ENCODE measurements at places on chromosomes 12 and 14. TPM values are rescaled to one million over a fixed set of nuclear protein-coding genes. Genes with fewer than 3 reads are reported as not detected.

Gene MAGOHB
- polyA plus RNA-seq, result 39.4 TPM

Gene SELPLG
- polyA plus RNA-seq, result 1.5 TPM

Gene C14orf132
- 26.5 TPM for polyA plus RNA-seq

Gene LRCOL1
- polyA plus RNA-seq, result not detected

Gene SYT10
- polyA plus RNA-seq, result 1.7 TPM

Gene CACNA2D4
- polyA plus RNA-seq, result 2.1 TPM

Gene ANKRD33
- polyA plus RNA-seq, result 0.12 TPM

DNA sequence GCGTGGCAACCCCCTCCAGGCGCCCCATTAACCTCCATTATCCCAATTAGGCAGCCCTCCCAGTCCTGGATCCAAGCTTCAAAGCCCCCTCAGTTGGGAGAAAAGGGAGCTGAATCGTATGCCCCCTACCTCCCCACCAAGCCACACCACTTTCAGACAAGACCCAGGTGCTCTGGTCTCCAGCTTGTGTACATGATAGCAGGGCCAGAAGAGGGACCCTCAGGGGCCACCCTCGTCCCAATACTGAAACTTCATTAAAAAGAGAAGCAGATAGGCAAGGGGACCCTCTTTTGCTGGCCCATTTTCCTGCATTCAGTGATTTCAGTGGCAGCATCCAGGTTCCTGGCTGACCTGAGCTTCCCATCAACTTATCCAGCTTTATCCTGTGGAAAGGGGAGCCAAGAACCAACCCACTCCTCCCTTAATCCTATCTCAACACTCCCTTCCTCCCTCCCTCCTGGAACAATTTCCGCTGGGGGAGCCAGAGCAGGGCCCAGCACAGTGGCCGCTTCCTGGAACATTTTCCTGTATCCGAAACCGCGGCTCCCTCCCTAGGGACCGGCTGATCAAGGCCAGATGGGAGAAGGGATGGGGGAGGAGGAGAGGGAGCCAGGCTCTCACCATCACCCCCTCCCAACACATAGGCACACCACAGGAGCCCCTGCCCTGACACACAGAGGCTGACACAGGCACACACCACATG is 9.5 kb upstream of the SP7 start:
- H3K27ac ChIP-seq, result peak overlapping the region; percentile 90
- peaks cover 5% of the 10 kb centered on the region for H3K4me1 ChIP-seq
- H3K36me3 ChIP-seq, result no peaks in the 10 kb centered on the region
- DNase-seq, result no peak
- H3K27me3 ChIP-seq, result no peaks in the 10 kb centered on the region

DNA sequence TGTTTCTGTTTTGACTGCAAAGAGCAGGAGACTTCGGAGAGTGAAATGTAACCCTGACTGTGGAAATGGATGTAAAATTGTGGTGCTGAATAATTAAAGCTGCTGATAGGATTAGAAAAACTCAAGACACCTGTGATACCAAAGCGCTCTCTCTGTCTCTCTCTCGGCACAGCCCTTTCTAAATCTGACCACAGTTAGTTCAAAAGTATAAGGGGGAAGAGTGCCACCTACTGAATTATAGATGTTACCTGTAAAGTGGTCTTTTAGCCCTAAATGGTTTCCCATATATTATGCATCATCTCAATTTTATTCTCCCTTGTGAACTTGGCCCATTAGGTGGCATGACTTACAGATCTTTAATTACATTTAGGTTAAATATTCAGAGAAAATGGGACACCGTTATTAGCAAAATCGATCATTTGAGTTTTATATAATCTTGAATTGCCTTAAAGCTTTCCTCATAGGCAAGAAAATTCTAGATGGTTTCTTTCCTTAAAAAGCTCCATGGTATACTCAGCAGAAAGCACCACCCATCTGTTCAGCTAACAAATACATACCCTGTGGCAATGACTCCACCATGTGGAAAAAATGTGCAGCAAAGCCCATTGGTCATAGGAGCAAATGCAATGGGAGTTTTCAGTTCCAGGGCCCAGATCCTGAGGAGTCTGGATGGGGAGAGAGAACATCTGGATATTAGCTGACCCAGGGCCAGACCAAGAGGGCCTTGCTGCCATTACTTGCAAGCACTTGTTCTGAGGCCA is 18.1 kb downstream of the RFC5 start:
- H3K27ac ChIP-seq, result no peak overlapping the region
- no peaks in the 10 kb centered on the region for H3K4me1 ChIP-seq
- DNase-seq, result peak; percentile 62
- H3K27me3 ChIP-seq, result no peaks in the 10 kb centered on the region

GRCh38 chr12:1924996-1925683 is 6.7 kb upstream of the CACNA2D4 start:
- H3K4me1 ChIP-seq, result no peaks in the 10 kb centered on the region
- H3K36me3 ChIP-seq, result no peaks in the 10 kb centered on the region
- H3K27me3 ChIP-seq, result no peaks in the 10 kb centered on the region
- H3K27ac ChIP-seq, result no peak overlapping the region
- H3K4me3 ChIP-seq, result no peak overlapping the region

DNA sequence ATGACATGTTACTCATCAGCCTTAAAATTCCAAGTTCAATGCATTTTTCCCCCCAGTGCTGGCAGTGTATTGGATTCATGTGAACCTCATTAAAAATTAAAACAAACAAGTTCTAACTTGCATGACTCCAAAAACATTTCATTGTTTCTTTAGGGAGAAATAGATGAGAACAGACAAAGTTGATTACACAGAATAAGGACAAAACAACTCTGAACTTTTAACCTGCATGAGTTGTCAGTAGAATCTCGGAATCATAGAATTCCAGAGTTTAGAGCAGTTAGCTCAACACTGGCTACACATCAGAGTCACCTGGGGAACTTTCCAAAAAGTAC is 127.5 kb downstream of the TMX1 start:
- peak overlapping the region; percentile 65 for H3K27ac ChIP-seq
- DNase-seq, result no peak
- H3K27me3 ChIP-seq, result no peaks in the 10 kb centered on the region
- peaks cover 5% of the 10 kb centered on the region for H3K4me1 ChIP-seq

- H3K4me1 ChIP-seq, result peaks cover 35% of the 10 kb centered on the region
- H3K36me3 ChIP-seq, result no peaks in the 10 kb centered on the region
- DNase-seq, result peak; percentile 82
- peak overlapping the region; percentile 87 for H3K27ac ChIP-seq
- H3K4me3 ChIP-seq, result no peak overlapping the region
Measured at GRCh38 chr12:2336409-2336829, 283.6 kb downstream of the CACNA1C start.

DNA sequence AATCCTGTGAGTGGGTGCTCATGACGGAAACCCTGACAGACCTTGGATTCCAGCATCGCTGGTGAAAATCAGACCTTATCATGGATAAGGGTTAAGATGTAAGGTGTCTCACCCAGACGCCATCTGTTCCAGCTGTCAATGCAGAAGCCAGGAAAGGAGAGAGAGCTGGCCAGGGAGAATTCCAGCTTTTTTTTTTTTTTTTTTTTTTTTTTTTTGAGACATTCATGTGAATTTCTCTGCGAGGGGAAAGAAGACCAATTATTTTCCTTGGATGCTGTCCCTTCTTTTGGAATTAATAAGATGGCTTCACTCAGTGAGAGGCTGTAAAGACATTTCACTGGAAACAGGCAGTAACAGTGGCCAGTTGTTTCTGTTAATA is 1.8 kb downstream of the TRAF3 start:
- no peak overlapping the region for H3K27ac ChIP-seq
- no peaks in the 10 kb centered on the region for H3K36me3 ChIP-seq
- no peak for DNase-seq
- H3K4me1 ChIP-seq, result peaks cover 12% of the 10 kb centered on the region

DNA sequence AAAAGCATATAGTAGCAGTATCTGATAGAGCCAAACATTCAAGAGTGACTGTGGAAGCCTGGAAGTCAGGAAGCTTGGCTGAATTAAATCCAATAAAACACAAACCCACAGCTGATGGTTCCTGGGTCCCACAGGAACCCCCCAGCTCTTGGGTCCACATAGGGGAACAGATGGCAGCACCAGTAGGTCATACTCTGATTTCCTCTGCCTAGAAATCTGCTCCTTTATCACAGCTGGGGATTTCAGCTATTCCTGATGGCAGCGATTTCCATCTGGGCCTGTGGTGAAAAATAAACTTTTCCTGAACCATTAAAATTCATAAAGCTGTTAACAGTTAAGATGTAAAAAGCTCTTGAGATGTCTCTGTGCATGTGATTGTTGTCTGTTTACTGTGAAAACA is 202.0 kb upstream of the FRMD6 start:
- H3K4me1 ChIP-seq, result no peaks in the 10 kb centered on the region
- no peaks in the 10 kb centered on the region for H3K27me3 ChIP-seq
- DNase-seq, result no peak
- H3K4me3 ChIP-seq, result no peak overlapping the region

DNA sequence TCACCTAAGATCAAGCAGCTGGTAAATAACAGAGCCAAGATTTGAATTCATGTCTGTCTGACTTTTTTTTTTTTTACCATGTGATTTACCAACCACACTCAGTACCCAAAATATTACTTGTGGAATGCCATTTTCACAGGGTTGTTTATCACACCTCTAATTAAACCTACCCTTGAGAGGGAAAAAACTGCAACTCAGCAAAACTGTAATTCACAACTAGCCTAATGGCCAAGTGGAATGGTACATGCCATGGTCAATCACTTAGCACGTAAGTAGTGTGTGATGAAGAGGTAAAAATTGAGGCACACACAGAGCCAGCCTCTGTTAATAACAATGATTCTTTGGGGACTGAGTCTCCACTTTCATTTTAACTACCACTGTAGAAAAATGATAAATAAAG is 412.9 kb upstream of the GARIN6 start:
- no peak overlapping the region for H3K27ac ChIP-seq
- H3K36me3 ChIP-seq, result no peaks in the 10 kb centered on the region
- H3K4me3 ChIP-seq, result no peak overlapping the region

- no peaks in the 10 kb centered on the region for H3K36me3 ChIP-seq
- no peak overlapping the region for H3K27ac ChIP-seq
- no peaks in the 10 kb centered on the region for H3K4me1 ChIP-seq
- DNase-seq, result no peak
Measured at GRCh38 chr12:27296674-27297073, 36.0 kb upstream of the BMAL2 start.

- DNase-seq, result peak; percentile 52
- H3K36me3 ChIP-seq, result no peaks in the 10 kb centered on the region
- no peaks in the 10 kb centered on the region for H3K27me3 ChIP-seq
Measured at GRCh38 chr12:110249716-110250225, 31.3 kb upstream of the ATP2A2 start.

- no peak overlapping the region for H3K27ac ChIP-seq
- H3K4me3 ChIP-seq, result no peak overlapping the region
- DNase-seq, result no peak
- no peaks in the 10 kb centered on the region for H3K4me1 ChIP-seq
- H3K36me3 ChIP-seq, result no peaks in the 10 kb centered on the region
Measured at GRCh38 chr12:131407221-131408035, 303.5 kb upstream of the SFSWAP start.

- no peaks in the 10 kb centered on the region for H3K36me3 ChIP-seq
- no peak overlapping the region for H3K4me3 ChIP-seq
- H3K4me1 ChIP-seq, result peaks cover 26% of the 10 kb centered on the region
- DNase-seq, result no peak
- H3K27me3 ChIP-seq, result peaks cover 76% of the 10 kb centered on the region
- H3K27ac ChIP-seq, result no peak overlapping the region
Measured at GRCh38 chr12:54036620-54037359, 3.9 kb downstream of the HOXC5 start.

DNA sequence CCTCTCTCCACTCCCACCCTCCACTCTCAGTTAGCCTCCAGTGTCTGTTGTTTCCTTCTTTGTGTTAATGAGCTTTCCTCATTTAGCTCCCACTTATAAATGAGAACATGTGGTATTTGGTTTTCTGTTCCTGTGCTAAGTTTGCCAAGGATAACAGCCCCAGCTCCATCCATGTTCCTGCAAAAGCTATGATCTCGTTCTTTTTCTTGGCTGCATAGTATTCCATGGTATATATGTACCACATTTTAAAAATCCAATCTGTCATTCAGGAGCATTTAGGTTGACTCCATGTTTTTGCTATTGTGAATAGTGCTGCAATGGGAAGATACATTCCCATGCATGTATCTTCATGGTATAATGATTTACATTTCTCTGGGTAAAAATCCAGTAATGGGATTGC is 2.8 kb upstream of the WASHC4 start:
- peaks cover 8% of the 10 kb centered on the region for H3K4me1 ChIP-seq
- no peak overlapping the region for H3K4me3 ChIP-seq
- DNase-seq, result no peak
- no peak overlapping the region for H3K27ac ChIP-seq
- H3K27me3 ChIP-seq, result no peaks in the 10 kb centered on the region

DNA sequence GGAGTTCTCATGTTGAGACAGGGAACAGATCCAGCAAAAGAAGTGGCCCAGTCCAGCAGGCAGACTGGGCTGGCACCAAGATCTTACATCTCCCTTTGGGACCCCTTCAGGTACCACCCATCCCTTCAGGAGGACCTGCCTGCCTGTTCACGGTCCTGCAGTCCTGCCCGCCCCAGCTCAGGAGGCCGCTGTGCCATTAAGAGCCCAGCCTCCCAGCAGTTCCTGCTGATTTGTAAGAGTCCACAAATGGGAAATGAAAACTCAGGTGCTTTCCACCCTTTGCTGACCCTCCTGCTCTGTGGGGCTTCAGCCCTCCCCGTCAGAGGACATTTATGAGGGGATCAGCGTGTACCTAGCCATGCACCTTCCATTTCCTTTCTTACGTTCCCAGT is 39.5 kb downstream of the C14orf132 start:
- peaks cover 3% of the 10 kb centered on the region for H3K4me1 ChIP-seq
- no peak for DNase-seq
- no peaks in the 10 kb centered on the region for H3K27me3 ChIP-seq
- H3K27ac ChIP-seq, result peak overlapping the region; percentile 79

DNA sequence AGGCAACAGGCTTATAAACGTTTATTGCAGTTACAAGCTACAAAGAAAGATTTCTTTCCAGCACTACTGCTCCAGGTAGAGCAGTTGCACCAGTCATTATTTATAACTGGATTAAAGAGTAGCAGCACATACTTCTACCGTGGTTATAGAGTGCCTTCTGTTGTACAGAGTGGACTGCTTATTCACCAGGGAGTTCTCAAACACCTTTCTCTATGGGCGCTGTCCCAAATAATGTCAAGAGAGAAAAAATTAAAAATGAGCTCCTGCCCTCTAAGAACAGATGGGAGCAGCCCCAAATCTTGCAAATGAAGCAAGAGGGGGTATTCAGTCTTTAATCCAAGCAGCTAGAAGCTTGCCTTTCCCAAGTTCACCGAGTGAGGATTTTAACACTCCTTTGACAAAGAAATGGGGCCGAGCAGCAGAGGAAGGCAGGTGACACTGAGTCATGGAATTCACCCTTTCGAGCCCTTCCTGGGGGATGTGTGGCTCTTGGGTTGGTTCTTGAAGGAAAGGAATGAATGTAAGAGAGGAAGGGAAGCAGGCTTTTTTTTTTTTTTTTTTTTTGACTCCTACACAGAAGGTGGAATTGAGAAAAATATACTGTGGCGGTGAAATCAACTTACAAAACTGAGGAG is 181.2 kb downstream of the PRKCH start:
- H3K27ac ChIP-seq, result peak overlapping the region; percentile 47
- no peak for DNase-seq
- H3K4me3 ChIP-seq, result no peak overlapping the region

DNA sequence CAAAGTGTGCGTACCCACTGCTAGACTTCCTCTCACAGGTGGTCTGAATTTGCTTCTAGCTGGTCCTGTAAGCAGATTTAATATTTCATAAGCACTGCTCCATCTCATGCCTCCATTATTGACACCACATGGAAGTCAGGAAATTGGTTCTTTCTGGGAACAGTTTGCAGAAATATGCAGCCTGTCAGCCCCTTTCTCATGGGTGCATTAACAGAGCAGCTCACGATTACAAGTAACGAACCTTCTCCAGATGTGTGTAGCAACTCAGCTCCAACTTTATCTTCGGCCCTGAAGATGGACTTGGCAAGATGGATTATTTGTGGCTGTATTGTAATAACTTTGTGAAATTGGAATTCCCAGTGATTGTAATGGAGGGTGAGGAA is 214.5 kb upstream of the DDHD1 start:
- no peak overlapping the region for H3K4me3 ChIP-seq
- peak overlapping the region; percentile 59 for H3K27ac ChIP-seq
- peak; percentile 24 for DNase-seq
- no peaks in the 10 kb centered on the region for H3K27me3 ChIP-seq
- H3K4me1 ChIP-seq, result peaks cover 22% of the 10 kb centered on the region

Measured in hepatocyte (in vitro differentiated cells).